Globus pallidus (tissue), 1 donor: ENCODE measurements at places on chromosomes 13 and 19.

- no peak for DNase-seq
Observed at GRCh38 chr13:106958621-106959048, 390.7 kb upstream of the ARGLU1 start.

DNA sequence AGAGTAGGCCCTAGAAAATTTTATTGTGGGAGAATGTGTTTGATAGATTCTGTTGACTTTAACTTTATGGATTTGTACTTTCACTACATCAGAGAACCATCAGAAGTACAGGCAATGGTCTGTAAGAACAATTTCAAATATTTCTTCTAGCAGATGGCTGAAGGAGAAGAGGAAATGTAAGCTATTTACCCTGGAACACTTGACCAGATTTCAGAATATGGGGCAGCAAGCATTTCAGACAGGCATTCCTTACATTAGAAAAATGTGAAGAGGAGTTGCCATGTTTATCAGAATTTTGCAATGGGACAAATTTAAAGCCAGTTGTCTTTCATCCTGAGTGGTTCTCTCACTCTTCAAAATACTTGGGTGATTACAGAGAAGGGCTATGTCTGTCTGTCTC, 7.5 kb downstream of the FRY start:
- DNase-seq = no peak

- DNase-seq = no peak
Observed at GRCh38 chr13:40470660-40471059, 195.8 kb downstream of the FOXO1 start.

GRCh38 chr19:14367016-14367415, 14.2 kb upstream of the ADGRE5 start:
- no peak for DNase-seq

- no peak for DNase-seq
Observed at GRCh38 chr19:30609656-30610270, 237.6 kb downstream of the ZNF536 start.

- no peak for DNase-seq
Observed at GRCh38 chr19:8253678-8254077, 44.5 kb downstream of the CERS4 start.

- DNase-seq = peak; percentile 40
Observed at GRCh38 chr19:33406521-33407139, 33.1 kb downstream of the CEBPG start.

DNA sequence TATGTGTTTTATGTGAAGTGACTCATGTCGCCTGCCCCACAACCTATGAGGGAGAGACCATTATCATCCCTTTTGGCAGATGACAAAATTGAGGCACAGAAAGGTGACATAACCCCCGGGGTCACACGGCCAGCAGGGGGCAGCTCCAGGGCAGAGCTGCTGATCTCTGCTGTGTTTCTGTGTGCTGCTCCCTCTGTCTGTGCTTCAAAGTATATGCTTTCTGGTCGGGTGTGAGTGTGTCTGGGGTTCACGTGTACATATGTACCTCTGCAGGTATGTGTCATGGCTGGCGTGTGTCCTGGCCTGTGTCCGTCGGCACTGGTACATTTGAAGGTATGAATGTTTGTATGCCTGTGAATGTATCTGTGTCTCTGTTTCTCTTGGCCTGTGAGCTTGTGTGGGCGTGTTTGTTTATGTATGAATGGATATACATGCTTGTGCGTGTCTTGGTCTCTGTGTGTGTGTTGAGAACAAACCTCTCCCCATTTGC, 7.1 kb downstream of the LIPE start:
- DNase-seq = peak; percentile 63

GRCh38 chr13:99041337-99041736, 63.5 kb upstream of the DOCK9 start:
- DNase-seq = no peak

GRCh38 chr19:9584073-9584833, at the start of gene ZNF121:
TSS of gene ZNF121 (minus strand) at chr19:9584504. CDS start at chr19:9568097, 16,407 bp downstream.
- DNase-seq = peak; percentile 82

DNA sequence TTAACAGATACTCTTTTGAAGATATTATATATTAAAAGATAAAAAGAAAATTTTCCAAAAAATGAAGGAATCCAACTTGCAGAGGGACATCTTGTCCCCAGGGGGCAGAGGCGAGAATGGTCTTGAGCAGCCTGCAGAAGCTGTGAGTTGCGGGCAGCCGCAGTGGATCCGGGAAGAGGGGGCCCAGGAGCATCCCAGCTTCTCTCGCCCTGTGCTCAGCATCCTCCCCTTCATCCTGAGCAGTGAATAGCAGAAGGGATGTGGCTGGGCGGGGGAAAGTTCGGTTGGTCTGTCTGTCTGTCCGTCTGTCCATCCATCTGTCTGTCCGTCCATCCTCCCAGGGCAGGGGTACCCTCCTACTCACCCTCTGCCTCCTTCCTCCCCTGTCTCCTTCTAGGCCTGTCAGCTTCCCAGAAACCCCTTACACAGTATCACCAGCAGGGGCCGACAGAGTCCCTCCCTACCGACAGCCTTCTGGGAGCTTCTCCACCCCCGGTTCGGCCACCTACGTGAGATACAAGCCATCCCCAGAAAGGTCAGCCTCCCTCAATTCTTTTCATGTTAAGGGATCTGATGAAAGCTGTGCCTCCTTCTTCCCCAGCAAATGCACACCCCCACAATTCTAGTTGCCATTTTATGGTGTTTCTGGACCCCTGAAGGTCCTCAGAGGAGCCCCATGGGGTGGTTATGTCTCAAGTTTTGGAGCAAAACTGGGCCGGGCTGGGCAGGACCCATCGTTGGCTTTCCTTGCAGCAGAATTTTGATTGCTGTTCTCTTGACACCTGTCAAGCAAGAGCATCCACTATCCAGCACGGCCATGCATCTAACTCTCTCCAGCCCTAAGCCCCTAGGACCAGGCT, 81.6 kb downstream of the DPF1 start:
- DNase-seq = peak; percentile 77

DNA sequence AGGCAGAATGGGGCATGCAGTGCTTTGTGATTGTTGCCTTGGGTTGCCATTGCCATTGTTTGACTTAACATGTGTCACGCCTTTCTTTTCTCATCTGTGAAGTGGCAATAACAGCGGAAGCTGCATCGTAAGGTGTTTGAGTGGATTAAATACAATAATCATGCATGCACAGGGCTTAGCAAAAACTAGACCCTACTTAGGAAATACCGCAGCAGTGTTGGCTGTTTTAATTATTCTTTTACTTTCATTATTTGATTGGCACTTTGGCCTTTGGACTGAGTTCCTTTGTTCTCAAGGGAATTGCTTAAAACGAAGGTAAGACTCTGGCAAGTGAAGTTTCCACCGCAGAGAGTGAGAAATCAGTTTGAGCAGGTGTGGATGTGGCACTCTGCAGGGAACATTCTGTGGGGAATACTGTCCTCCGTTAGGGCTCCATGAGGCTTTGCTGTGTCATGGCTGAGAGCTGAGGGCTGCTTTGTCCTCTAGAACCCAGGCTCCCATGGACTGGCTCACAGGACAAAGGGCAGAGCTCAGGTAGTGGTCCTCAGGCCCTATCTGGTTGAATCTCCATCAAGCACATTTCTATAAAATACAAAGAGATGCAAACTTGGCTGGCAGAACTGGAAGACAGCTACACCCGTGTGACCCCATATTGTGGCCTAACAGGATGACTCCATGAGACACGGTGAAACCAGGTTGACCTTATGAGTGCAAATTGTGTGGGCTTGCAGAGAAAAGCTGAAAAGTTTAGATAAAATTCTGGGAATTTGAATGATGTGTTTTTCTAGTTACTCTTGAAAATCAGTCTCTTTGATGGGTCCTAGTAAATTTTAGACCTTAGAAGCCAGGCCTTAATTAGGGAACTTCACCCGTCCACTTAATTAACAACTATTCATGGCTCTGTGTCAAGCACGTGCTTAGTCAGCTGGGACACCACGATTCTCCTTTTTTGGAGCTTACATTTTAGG, 407.2 kb downstream of the KCNRG start:
- DNase-seq = no peak

DNA sequence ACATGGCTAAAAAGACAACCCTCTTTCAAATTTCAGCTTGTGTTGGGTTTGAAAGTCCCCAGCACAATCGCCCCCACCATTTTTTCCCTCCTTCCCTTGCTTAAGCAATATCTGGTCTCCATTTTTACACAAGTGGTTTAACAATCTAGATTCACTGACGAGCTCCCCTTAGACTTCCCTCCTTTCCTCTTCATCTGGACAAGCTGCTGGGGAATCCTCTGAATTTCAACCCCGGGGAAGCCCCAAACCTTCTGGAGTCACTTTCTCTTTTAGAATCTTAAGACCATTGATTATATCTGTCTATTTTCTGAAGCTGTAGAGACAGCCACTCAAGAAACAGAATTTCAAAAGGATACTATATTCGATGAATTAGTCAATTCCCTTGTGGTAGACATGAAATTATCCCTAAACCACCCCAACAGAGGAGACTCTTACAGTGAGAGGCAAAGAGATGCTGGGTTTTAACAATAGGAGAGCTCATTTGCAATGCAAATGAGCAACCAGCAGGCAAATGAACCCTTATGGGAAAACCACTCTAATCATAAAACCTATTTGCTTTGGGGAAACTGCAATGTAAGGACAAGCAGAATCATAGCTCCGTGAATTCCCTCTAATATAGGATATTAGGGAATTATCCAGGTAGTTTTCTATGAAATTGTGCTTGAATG, 78.9 kb downstream of the TEX26 start:
- no peak for DNase-seq

GRCh38 chr19:54644056-54644455, 13.8 kb downstream of the LILRB1 start:
- DNase-seq = peak; percentile 46

- no peak for DNase-seq
Observed at GRCh38 chr13:36154567-36155291, 23.5 kb upstream of the DCLK1 start.

GRCh38 chr19:5321851-5322681, 18.5 kb downstream of the PTPRS start:
- DNase-seq = no peak

DNA sequence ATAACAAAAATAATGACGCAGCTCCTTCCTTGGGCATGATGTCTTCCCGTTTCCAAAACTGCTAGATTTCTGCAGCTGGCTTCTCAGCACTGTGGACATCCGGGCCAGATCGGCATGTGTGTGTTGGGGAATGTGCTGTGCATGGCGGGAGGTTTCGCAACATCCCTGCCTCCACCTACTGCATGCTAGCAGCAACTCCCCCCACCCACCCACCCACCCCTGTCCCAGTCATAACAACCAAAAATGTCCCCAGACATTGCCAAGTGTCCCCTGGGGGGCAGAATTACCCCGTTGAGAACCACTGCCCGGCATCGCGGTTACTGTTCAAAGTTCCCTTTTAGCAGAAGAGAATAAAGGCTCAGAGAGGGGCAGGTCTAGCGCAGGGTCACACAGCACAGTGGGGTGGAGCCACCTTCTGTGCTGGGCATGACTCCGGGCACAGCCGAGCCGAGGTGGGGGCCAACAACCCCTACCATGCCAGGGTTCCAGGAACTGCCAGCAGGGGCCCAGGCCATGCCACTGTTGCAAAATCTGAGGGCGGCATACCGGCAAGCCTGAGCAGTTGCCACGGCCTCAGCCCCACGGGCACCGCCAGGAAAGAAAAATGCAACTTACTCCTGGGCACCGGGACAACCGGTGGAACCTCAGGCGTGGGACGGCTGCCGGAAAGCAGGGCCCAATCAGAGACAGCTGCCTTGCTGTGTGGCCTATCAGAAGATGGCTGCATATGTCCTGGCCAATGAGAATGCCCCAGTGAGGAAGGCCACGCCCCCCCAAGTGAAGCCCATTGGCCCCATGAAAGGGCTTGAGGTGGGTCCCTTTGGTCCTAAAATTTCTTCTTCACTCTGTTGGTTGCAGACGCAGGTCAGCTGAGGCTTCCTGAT, 22.5 kb upstream of the NFIC start:
- peak; percentile 69 for DNase-seq

- peak; percentile 1 for DNase-seq
Observed at GRCh38 chr19:52527956-52528351, 486 bp downstream of the ZNF808 start.

DNA sequence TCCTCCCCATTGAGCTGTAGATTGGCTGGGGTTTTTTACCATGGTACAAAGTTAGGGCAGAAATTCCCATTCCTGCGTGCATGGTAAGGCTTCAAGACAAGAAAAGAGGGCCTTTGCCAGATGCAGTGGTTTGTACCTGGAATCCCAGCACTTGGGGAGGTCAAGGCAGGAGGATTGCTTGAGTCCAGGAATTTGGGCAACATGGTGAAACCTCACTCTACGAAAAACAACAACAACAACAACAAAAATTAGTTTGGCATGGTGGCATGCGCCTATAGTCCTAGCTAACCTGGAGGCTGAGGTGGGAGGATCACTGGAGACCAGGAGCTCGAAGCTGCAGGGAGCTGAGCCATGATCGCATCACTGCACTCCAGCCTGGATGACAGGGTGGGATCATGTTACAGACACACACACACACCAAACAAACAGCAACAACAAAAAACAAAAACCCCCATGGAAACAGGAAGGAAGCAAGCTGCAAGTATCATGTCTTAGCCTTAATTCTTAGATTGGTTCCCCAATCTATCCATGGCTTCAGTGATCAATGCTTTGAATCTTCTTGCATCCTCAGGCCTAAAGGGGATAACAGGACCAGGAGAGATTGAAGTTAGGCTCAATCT, 5.5 kb upstream of the WTIP start:
- DNase-seq = no peak

- DNase-seq = no peak
Observed at GRCh38 chr19:11028146-11028545, 61.1 kb upstream of the LDLR start.

DNA sequence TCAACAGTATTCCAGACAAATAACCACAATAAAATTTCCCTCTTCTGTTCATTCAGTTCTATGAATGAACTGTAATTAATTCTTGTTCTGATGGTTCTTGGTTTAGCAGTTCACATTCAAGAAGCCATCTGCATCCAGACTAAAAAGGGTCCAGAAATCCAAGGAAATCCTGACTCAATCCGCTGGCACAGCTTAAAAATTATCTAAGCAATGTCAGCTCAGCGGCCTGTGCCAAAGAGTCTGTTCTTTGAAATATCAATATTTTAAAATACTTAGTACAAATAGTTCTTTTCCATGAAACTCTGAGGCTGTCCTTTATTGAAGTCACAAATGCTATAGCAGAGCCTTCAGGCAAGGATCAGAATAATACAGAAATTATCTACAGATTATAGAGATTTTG, 57.2 kb downstream of the DHRS12 start:
- no peak for DNase-seq

DNA sequence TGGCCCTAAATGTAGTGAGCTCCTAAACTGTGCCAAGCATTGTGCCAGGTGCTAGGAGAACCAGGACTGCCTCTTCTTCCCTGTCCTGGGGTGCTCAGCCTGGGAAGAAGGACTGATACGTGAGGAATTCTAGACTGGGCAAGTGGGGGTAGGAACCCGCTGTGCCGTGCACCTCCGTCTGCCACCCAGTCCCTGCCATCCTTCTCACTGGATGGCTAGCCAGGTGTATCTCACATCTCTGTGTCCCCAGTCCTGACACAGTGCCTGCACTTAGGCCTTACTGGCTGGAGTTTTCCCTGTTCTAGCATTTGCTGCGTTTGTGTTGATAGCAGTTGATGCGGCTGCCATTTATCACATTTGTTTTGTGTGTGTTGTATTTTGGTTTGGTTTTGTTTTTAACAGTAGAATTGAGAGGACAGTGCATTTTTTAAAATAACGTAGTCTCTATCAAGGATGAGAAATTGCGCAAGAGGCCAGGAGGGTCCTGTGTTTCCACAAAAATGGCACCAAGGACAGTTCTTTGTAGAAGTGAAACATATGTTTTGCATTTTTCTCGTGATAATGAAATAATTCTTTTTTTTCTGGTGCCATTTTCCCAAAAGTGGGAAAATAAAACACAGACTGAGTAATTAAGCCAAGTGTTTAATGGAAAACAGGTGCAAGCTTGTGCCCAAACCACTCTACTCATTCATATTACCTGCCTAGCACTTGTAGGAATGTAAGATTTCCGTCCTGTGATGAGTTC, 4.7 kb upstream of the GPR183 start:
- DNase-seq = no peak
